ENCODE measurements at places on chromosomes 13 and 19.
A peak's percentile ranks its signal among the peaks of the same experiment; 100 is the strongest.

GRCh38 chr19:4089400-4089908, 22.8 kb upstream of the ZBTB7A start:
- DNase-seq = no peak

DNA sequence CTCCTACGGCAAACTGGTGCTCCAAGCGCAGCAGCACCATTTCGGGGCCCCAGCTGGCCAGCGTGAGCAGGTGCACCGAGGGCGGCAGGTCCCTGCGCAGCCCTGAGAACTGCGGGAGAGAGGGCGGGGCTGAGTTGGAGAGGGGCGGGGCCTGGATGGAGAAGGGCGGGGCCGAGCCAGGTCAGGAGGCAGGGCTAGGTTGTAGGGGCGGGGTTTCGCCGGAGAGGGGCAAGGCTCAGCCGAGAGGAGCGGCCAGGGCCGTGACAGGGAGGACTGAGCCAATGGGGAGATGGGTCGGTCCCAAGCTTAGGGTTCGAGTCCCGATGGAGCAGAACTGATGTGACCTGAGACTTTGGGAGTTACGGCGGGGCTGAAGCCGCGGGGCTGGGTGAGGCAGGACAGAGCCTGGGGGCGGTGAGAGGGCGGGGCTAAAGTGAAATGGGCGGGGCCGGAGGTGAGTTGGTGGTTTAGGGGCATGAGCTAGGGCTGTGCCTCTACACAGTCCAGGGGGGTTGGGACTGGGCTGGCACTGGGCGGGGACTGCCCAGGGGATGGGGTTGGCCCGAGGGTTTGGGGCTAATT, 19.0 kb downstream of the MAN2B1 start:
- DNase-seq = peak; percentile 31

- DNase-seq = no peak
Measured at GRCh38 chr13:83666141-83666540, 216.1 kb downstream of the SLITRK1 start.

DNA sequence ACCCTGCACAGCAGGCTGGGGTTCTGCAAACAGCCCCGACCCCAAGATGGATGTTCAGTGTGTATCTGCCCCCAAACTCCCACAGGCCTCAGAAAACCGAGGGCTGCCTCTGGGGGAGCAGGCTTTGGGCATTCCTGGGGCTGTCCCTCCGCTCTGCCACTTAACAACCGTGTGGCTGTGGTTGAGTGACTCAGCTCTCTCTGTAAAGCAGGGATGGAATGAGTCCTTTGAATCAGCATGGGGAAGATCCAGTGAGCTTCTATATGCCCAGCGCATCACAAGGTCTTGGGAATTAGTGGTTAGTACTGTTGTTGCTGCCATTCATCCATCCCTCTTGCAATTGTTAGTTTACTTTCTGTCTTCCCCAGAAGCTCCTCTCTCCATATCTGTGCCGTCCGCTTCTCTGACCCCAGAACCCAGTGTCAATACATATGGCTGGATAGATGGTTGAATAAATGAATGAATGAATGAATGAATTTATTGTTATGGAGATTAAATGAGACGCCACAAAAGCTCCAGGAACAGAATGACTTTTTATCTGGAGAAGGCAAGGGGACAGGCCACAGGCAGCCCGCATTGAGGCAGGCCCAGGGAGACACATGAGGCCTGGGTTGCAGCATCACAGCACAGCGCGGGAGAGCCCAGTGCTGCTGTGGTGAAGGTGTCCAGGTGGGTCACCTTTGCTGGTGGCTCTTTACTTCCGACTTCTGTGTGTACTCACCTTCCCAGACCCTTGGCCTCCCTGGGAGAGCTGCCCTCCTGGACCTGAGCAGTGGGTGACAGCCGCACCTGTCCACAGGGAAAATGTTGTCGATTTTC, 89.2 kb downstream of the RGCC start:
- no peak for DNase-seq
